ENCODE measurements at places on chromosomes 2 and 18.

GRCh38 chr2:195683174-195683573 lies 26.1 kb downstream of the SLC39A10 start:
- no peak for DNase-seq

DNA sequence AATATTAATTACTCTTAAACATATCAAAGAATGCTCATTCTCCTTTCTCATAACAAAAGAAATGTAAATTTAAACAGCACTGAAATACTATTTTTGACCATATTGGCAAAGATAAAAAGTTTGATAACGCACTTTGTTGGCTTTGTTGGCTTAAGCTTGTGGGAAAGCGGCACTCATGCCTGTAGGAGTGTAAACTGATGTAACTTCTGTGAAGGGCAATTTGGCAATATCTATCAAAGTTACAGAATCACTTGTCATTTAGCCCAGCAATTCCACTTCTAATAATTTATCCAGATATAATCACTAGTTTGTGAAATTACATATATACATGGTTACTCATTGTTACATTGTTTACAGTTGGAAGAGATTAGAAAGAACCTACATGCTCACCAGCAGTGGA lies 311.8 kb upstream of the STON1 start:
- DNase-seq = no peak

DNA sequence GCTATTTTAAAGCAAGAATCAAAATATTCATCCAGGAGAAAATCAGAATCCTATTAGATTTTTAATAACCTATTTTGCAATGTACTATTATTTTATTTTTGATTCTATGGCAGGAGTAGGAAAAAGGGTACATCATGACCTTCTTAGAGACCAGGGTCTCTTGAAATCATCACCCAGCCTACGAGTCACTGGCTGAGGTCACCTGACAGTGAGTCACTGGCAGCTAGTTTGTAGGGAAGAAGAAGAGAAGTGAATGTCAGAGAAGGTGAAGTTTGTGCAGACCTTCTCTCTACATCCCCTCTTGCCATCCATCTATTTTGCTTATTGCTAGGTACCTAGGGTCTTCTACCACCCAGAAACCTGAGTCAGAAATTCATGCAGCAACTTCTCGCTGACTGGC lies 144.2 kb downstream of the ALK start:
- no peak for DNase-seq

- no peak for DNase-seq
Observed at GRCh38 chr2:216285701-216286100, 86.6 kb downstream of the MARCHF4 start.

GRCh38 chr2:40534528-40534927 lies 82.6 kb upstream of the SLC8A1 start:
- DNase-seq = no peak

GRCh38 chr2:123502931-123503330 lies 522.2 kb upstream of the CNTNAP5 start:
- DNase-seq = no peak

DNA sequence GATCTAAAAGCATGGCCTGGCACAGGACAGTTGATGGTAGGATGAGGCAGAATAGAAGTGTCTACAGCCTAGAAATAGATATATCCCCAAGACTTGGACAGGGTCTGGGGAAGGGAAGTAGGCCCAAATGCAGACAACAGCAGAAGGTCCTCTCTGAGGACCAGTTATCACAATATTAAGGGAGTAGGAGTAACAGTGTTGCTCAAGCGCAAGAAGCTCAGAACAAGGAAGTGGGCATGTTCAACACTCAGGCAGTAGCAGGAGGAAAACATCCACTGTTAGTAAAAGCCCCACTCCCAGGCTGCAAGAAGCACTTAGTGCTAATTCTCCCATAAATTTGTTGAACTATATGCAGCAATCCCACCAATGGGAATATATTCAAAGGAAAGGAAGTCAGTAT lies 314.7 kb downstream of the METTL4 start:
- DNase-seq = no peak

- DNase-seq = no peak
Observed at GRCh38 chr2:9212661-9213411, 6.2 kb downstream of the ASAP2 start.

GRCh38 chr2:157182834-157183396 lies 74.6 kb upstream of the GALNT5 start:
- DNase-seq = no peak

- no peak for DNase-seq
Observed at GRCh38 chr2:25557179-25558036, 116.0 kb downstream of the DTNB start.

DNA sequence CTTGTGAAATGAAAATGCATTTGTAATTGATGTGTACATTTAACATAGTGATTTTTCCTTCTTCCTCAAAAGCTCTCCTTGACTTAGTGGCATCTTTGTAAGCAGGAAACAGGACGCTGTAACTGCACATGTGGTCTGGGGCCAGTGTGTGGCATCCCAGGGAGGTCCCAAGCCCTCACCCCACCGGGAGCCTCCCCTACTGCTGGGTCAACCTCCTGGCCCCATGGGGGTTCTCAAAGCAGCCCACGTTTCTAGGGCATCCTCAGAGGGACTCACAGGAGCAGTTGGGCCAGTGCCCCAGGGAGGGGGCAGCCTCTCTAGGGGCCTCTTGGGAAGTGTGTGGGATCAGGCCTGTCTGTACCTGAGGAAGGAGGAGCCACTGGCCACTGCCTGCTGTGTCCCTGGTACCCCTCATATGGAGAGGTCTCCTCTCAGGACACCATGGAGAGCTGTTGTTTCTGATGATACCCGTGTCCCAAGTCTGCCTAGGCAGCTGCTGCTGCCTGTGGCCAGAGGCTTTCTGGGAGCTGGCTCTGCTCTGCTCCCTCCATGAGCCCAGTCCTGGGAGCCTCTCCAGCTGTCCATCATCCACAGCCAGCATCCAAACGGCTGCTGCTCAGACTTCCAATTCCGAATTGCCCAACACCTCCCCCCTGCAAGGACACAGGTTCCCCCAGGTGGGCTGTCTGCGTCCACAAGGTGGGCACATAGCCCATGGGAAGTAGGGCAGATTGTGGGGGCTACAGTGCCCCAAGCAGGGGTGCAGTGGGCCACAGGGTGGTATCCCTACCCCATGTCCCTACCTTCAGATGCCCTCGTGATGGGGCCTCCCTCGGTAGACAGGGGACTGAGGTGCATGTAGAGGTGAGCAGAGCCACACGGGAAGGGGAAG lies 13.4 kb downstream of the ARHGEF4 start:
- no peak for DNase-seq

GRCh38 chr2:12277241-12278034 lies 439.3 kb upstream of the TRIB2 start:
- no peak for DNase-seq

DNA sequence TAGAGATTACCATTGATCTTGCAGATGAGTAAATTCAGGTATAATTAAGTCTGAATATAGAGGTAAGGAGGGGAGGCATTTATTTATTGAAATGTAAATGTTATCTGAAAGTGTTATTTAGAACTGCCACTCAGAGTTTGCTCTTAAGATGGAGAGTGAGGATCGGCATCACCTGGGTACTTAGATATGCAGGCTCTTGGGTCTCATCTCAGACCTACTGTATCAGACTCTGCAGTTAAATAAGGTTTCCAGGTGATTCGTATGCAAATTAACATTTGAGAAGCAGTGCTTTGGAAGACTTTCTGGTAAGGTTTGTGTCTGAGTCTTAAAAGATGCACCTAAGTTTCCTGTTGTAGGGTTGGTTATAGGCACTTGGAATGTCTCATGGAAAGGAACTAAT lies 9.2 kb downstream of the HTR2B start:
- DNase-seq = no peak

DNA sequence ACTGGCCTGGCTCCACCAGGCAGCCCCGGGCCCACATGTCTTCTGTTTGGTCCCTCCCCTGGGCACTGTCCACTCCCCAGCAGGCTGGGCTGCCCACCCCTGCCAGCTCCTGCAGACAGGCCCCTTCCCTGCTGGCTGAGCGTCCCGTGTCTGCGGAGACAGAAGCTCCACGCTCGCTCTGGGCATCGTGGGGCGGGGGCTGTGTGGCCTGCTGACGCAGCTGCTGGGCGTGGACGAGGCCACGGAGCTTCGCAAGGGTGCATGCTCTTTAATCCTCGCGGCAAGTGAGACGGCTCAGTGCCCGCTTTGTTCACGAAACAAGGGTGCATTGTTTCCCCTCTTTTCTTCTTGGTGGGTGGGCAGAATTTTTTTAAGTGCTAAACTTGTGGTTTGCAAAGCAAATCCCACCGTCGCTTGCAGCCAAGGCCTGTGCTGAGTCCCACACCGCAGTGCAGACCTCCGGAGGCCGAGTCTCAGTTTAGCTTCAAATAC lies 132.8 kb upstream of the CTDP1 start:
- DNase-seq = no peak

GRCh38 chr2:22134421-22134820 lies 1010.7 kb downstream of the TDRD15 start:
- no peak for DNase-seq

DNA sequence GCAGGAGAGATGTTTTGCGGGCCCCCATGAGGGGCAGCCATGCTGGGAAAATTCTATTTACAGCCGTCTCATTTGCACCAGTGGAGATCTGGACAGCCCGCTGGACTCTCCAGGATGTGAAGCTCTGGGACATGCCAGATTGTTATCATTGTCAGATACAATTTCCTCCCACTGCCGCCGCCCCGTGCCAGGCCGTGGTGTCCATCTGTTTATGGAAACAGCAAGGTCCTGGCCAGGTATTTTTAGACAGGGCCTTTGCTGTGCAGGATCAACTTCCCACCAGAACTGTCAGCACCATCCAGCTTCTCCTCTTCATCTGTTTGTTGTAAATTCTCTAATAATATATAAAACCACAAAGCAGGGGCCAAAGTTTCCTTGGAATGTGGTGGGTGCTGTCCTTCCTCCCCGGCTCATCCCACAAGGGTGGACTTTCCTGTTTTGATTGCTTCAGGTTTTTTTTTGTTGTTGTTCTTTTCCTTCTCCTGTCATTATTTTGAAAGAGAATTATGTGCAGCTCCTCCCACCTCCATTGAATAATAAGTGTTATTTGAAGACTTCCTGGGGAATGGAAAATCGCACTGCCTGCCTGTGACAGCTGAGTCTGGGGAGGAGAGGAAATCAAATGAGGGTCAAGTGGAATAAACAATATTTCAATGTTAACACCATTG lies 398.1 kb downstream of the TNS1 start:
- DNase-seq = no peak

DNA sequence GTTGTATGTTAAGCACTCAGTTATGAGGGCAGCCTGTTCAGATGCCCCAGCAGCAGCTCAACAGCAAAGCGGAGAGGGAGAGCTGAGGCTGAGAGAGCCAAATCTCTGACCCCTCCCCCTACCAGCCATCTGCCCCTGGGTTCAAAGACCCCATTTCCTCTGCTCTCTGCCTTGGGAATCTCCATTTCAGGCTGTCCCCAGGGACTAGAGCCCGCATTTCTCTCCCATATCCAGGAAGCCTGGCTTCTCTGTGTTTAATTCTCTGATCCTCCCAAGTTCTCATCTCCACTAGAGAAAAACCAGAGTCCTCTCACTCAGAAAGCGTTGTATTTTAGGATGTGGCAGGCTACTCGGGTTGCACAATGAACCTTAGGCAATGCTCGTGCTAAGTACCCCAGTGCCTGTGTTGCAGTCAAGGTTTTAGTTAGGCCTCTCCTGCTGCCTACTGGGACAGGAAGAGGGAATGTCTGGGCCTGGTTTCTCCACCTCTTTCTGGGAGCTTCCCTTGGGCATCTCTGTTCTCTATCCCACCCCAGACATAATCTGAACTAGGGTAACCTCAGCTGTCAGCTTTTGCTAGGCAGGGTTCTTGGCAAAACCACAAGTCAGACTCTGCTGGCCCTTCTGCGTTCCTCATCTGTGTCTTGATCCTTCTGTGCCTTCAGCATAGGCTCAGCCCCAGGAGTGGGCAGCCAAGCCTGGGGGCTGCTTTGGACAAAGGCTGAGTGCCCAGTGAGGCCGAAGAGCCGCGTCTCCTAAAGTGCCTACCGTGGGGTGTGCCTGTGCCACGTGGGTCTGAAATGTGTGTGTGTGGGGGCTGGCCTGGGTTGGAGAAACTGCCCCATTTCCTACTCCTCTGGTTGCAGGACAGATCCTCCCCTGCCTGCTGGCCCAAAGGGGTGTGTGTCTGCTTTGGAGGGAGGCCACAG lies 96.8 kb downstream of the STPG4 start:
- no peak for DNase-seq

- DNase-seq = no peak
Observed at GRCh38 chr2:190841707-190842505, 38.7 kb upstream of the GLS start.

- DNase-seq = no peak
Observed at GRCh38 chr2:127208313-127208712, 11.8 kb downstream of the CYP27C1 start.

DNA sequence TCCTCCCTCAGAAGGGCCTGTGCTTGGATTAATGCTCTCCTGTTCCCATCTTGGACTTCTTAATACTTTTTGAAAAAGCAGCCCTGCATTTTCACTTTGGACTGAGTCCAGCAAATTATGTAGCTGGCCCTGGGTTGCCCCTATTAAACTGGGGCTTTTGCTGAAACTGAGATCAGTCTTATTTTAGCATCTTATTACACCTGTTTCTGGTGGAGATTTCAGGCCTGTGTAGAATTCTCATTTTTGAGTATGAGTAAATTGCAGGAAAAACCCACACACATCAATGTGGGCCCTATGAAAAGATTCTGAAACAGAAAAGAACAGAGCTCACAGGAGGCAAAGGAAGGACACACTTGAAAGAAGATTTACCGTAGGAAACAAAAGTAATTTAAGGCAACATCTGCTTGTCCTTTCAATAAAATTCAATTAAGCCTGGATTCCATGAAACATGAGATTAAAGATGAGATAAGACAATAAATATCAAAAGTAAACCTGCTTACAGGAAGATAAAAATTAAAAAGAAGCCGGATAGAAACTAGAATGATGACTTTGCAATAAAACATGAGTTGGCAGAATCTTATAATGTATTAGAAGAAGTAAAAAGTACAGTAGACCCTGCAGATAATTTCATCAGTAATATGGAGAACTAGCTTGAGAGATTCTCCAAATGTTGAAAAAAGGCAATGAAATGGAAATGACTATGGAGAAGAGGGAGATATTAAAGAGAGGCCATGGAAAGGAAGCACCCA lies 90.7 kb upstream of the GCFC2 start:
- DNase-seq = no peak

GRCh38 chr2:12672711-12673315 lies 43.9 kb upstream of the TRIB2 start:
- no peak for DNase-seq

- no peak for DNase-seq
Observed at GRCh38 chr18:75134611-75134975, 74.3 kb downstream of the PTGR3 start.

DNA sequence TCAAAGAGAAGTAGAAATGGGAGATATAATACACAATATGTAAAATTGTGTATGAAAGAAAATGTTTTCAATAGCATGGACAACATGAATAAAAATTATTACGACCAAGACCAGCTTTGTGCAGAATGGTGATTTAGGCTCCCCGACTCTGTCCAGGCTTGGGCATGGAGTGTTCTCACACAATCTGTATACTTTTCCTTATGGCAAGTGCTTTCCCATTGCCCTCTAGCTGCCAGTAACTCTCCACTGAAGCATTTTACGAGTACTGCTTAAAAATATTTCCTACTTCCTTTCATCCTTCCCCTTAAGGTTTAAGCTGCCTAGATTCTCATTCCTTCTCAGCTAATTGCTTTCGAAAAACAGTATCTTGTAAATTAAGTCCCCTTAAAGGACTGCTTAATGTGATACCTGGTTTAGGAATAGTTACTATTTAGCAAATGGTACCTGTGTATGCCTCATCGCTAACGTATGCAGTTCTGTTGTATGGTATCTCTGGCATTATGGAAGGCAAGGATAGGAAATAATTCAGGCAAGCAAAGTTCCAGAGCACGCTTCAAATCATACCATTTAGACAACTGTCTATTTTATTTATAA lies 714.6 kb downstream of the ERBB4 start:
- DNase-seq = no peak
